Activated B cell treated with CpG ODN at 0.5 μM for 24 hours (primary cell): ENCODE measurements at places on chromosomes 7 and 10.

GRCh38 chr7:142583446-142583845 is 165.8 kb upstream of the PRSS1 start:
- DNase-seq = no peak

- DNase-seq = no peak
These were observed 153.3 kb downstream of the ELMO1 start for GRCh38 chr7:37295401-37295800.

DNA sequence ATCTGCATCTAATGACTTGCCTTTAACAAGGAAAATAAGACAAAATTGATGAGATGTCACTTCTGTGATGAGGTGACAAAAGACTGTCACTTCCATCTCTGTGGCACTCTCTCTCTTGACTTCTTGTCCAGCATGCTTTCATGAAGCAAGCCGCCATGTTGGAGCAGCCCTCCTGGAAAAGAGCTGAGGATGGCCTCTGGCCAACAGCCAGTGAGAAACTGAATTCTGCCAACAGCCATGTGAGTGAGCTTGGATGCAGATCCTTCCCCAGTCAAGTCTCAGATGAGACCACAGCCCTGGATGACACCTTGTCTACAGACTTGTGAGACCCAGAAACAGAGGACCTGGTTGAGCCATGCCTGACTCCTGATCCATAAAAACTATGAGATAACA is 412.6 kb upstream of the SHH start:
- DNase-seq = no peak

GRCh38 chr7:149669121-149669818 is 104.1 kb downstream of the ZNF467 start:
- no peak for DNase-seq

- DNase-seq = no peak
These were observed 21.9 kb downstream of the CHCHD3 start for GRCh38 chr7:133060004-133060403.

GRCh38 chr7:1954366-1955004 is 278.3 kb downstream of the MAD1L1 start:
- no peak for DNase-seq

- no peak for DNase-seq
These were observed 40.8 kb upstream of the ZNF438 start for GRCh38 chr10:31072451-31072850.

GRCh38 chr7:69448071-69448470 is 150.2 kb upstream of the AUTS2 start:
- no peak for DNase-seq

- DNase-seq = no peak
These were observed 166.8 kb downstream of the MTERF1 start for GRCh38 chr7:91713669-91714068.

DNA sequence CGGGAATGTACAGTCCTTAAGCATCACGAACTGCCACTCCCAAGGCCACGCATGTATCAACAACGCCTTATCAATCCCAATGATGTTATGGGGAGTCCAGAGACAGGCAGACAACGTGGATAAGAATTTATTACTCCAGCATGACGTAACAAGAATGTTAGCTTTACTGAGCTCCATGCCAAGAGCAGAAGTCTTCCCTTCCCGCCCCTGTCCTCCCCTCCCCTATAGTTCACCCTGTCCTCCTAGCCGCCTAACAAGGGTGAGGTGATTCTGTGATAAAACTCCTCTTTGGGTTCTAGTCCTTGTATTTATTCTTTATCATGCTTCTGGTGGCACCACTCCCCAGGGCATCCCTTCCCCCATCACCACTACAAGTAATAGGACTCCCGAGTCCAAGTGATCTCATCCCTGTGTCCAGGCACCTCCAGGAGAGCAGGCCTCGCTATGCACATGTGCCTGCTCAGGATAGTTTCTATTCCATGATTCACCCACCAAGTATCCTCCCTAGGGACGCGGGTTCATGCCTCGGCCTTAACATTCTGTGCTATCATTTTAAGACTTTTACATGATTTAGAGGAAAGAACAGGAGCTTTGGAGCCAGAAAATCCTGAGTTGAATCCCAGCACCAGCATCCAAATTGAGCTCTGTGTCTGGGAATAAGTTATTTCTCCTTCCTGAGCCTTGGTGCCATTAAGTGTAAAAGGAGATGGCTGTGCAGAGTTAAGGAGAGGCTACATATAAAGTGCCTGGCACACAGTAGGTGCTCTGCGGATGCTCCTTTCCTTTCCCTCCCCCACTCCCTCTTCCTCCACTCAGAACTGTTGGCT is 15.4 kb downstream of the GSDME start:
- no peak for DNase-seq

- no peak for DNase-seq
These were observed 97.6 kb upstream of the GSDME start for GRCh38 chr7:24854866-24855265.

GRCh38 chr7:14236834-14237233 is 247.4 kb upstream of the ETV1 start:
- no peak for DNase-seq

DNA sequence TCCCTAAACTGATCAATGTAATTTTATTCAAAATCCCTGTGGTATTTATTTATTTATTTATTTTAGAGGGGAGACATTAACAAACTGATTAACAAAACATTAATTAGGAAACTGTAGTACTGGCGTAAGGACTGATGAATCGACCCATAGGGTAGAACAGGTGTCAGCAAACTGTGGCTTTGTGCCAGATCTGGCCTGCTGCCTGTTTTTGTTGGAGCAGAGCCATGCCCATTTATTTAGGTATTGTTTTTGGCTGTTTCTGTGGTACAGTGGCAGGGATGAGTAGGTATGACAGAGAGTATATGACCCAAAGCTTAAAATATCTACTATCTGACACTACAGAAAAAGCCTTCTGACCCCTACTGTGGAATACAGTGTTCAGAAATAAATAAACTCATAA is 332.5 kb upstream of the ETV1 start:
- no peak for DNase-seq

- no peak for DNase-seq
These were observed 926.8 kb downstream of the GATA3 start for GRCh38 chr10:8981277-8981676.

DNA sequence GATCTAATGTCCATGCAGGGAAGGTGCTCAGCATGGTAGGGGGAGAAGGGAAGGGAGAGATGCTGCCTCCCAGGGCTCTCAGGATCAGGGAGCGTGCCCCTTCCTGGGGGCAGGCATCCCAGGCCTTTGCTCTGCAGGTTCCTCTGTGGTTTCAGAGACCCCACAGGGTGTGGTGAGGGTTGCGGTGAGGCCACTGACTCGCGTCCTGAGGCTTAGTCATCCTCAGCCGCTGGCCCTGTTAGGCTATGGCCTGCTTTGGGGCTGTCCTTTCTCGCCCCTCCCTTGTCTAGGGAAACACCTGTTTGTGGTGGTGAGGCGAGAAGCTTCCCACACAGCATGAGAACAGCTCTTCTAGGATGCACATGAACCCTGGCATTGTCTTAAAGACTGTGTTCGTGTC is 558.3 kb upstream of the FOXK1 start:
- DNase-seq = no peak

- DNase-seq = no peak
These were observed 11.4 kb downstream of the ACTR1A start for GRCh38 chr10:102491136-102491535.

DNA sequence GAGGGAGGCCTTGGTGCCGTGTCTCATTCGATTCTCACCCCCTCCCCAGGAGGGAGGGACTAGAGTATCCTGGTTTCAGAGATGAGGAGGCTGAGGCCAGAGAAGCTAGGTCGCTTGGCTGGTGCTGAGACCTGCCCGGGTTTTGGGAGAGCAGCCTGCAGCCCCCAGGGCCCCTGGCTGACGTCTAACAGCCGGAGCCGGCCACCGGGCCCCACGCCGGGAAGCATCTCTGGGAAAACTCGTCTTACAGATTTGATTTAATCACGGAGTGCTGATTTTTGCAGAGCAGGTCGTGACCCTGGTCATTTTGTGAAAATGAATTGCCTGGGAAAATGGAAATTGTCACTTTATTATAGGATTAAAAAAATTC is 97.5 kb downstream of the MICALL2 start:
- DNase-seq = no peak

- DNase-seq = no peak
These were observed 45.4 kb upstream of the CACNB2 start for GRCh38 chr10:18094793-18095192.

- DNase-seq = no peak
These were observed 85.0 kb downstream of the ZMIZ1 start for GRCh38 chr10:79153745-79154144.

DNA sequence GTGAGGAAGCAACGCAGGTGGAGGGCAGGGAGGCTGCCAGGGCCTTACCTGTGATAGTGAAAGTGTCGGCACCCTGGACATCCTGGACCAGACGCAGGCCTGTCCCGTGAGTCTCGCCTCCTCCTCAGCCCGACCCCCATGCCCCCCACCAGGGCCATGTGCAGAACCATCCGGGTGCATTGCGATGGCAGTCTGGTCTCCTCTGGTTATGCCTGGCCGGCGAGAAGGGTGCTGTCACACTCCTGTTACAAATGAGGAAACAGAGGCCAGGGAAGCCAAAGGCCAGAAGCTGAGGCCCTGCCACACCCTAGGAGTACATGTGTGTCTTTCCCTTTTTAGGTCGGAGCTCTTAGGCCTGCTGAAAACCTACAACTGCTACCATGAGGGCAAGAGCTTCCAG is 7.2 kb downstream of the DEPP1 start:
- no peak for DNase-seq

DNA sequence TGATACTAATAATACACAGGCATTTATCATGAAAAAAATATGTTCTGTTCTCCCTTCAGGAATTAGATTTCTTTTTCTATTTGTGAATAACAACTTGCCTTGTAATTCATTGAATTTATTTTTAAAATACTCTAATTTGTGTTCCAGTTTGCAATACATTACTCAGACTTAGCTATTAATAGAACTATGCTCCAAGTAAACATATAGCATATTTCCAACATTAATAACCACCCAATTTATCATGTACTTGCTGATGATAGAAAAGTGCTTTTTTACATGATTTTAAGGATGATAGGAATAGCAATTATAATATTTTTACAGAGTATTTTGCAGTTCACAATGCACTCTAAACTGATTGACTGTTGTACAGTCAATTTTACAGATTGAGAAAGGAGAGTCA is 338.8 kb upstream of the SEMA3D start:
- no peak for DNase-seq
